Omental fat pad (tissue), 4 donors: ENCODE measurements at places on chromosomes 7 and 10. TPM values are rescaled to one million over a fixed set of nuclear protein-coding genes. Genes with fewer than 3 reads are reported as not detected.

The GHRHR gene
- not detected for total RNA-seq

- no peak for DNase-seq
These were observed 322.4 kb upstream of the GHITM start for GRCh38 chr10:83816942-83817341.

DNA sequence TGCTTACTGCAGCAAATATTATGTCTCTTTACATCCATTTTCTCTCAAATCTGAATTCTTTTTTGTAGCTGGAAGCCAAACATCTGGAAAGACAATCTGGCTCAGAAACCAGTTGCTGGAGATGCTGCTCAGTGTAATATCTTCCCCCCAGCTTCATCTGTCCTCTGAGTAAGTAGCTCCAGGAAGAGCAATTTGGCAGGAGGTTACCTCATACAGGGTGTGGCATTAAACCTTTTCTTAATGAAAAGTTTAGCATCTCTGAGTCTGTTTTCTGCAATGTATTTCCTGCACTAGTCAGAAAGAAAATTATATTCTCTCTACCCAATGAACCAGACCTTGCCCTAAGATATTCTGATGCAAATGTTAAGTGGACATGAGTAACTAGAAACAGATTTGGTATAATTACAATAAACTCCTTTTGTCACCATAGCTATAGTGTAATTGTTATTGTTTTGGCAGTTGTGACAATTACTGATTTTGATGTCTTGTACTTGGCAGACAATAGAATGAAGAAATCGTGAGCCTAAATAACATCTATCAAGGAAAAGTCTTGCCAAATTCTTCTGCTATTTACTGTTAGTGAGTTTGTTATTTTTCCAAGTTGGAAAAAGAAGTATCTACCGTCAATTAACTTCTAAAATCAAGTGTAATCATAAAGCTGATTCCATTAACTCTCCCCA is 123.3 kb downstream of the WDFY4 start:
- DNase-seq: no peak

The RHOBTB1 gene
- 19.5 TPM for total RNA-seq

DNA sequence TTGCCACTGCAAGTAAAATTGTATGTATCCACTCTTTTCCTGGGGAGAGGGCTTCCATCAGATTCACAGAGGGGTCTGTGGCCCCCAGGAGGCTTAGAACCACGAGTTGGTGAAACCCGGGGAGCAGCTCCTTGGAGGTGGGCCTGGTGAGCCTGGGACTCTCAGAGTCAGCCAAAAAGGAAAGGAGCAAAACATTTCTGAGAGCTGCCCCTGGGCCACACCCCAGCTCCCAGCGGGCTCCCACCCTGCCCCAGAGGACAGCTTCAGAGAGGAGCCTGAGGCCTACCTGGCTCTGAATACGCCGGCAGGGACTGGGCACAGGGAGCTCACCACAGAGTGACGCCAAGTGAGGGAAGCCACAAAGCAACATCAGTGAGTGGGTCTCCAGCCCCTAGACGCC is 56.9 kb downstream of the SH3PXD2A start:
- no peak for DNase-seq

The OR9A2 gene
- total RNA-seq: not detected

DNA sequence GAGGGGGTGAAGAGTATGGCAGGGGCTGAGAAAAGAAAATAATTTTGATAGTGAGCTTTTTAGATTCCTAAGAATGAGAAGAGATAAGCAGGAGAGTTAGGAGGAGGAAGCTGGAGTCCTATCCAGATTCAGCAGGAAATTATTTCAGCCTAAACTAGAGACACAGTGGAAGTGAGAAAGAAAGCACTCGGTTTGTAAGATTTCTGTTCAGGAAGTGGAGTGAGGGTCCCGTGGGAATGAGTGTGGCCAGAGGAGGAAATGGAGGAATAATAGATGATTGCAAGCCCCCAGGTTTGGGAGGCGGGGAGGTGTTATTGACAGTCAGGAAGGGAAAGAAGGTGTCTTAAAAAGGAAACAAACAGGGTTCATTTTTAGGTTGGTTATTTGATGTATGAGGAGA is 84.8 kb upstream of the NRP1 start:
- no peak for DNase-seq

DNA sequence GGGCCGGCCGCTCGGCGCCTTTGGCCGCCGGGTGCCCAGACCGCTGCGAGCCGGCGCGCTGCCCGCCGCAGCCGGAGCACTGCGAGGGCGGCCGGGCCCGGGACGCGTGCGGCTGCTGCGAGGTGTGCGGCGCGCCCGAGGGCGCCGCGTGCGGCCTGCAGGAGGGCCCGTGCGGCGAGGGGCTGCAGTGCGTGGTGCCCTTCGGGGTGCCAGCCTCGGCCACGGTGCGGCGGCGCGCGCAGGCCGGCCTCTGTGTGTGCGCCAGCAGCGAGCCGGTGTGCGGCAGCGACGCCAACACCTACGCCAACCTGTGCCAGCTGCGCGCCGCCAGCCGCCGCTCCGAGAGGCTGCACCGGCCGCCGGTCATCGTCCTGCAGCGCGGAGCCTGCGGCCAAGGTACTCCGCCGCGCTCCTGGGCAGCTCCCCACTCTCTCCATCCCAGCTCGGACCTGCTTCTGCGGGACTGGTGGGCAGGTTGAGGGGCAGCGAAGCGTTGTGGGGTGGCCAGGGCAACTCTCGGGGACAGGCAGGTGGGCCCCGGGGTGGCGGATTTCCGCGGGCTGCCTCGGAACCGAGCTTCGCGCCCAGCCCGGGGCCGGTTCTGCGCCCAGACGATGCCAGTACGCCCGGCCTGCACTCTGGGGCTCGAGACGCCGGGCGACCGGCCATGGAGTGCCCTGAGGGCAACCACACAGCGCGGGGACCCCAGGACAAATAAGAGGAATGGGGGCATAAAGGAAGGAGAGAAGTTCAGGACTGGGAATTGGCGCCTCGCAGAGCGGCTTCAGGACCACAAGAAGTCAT is 578 bp downstream of the HTRA1 start:
- no peak for DNase-seq

The AKR1E2 gene
- 8.9 TPM for total RNA-seq

The CBLL1 gene
- 24.8 TPM for total RNA-seq

The CHAT gene
- not detected for total RNA-seq

DNA sequence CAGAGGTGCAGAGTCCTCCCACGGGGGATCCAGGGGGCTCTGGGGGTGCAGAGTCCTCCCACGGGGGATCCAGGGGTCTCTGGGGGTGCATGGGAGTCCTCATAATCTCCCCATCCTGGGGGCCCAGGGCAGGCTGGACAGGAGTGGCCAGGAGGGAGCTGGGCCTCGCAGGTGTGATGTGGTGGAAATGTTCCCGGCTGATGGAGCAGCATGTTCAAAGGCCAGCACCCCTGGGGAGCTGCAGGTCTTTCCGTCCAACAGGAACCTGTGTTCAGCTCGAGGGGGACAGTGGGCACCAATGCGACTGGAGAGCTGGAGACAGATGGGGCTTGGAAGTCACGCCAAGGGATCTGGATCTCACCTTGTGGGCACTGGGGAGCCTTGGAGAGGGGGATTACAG is 38.5 kb upstream of the PSMG3 start:
- DNase-seq: no peak

DNA sequence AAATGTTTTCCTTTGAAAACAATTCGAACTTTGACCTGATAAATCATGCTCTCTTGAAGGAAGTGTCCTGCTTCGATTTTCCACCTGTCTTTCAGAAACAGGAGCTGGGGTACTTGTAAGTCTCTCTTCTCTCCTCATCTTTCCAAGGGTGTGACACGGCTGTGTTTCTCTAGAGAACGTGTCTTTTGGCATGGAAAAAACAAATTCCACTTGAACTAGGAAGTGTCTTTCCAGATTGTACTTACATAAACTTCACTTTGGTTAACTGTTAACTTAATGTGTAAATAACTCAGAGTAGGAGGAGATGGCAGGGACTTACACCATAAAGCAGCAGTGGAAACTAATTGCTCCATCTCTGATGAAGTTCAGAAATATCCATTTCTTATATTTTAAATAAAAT is 4.2 kb upstream of the CALCR start:
- no peak for DNase-seq

GRCh38 chr7:7553386-7553785 is 13.3 kb upstream of the MIOS start:
- DNase-seq: no peak

The SLC13A1 gene
- not detected for total RNA-seq

GRCh38 chr7:100546129-100546925 is 7.3 kb downstream of the AGFG2 start:
- DNase-seq: no peak

DNA sequence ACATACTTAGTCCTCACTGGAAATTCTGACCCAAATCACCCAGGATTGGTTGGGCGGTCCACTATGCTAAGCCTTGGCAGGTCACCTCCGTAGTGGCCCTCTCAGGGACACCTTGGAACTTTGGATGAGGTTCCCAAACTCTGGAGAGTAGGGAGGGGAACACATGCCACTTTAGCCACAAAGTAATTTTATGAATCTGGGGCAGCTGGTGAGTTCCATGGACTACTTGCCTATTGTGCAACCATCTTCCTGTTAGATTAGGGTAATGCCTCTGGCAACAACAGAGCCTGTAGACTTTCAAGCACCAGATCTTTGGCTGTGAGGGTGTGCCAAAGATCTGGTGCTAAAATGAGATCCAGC is 77.7 kb downstream of the ITGB8 start:
- no peak for DNase-seq

GRCh38 chr10:103231047-103231551 is 14.6 kb upstream of the RPEL1 start:
- no peak for DNase-seq

DNA sequence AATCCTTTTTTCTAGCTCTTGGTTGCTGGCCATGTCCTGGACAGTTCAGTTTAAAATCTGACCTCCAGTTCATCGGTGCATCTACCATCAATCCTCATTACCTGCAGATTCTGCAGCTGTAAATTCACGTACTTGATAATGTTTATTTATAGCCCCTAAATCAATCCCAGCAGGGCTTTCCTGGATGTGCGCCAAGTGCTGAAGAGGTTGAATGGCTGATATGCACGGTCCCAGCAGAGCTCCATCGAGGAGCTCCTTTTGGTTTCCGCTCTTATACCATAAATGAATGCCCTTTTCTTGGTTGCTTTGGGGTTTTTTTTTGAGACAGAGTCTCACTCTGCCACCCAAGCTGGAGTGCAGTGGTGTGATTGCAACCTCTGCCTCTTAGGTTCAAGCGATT is 91.2 kb upstream of the CCZ1B start:
- no peak for DNase-seq

DNA sequence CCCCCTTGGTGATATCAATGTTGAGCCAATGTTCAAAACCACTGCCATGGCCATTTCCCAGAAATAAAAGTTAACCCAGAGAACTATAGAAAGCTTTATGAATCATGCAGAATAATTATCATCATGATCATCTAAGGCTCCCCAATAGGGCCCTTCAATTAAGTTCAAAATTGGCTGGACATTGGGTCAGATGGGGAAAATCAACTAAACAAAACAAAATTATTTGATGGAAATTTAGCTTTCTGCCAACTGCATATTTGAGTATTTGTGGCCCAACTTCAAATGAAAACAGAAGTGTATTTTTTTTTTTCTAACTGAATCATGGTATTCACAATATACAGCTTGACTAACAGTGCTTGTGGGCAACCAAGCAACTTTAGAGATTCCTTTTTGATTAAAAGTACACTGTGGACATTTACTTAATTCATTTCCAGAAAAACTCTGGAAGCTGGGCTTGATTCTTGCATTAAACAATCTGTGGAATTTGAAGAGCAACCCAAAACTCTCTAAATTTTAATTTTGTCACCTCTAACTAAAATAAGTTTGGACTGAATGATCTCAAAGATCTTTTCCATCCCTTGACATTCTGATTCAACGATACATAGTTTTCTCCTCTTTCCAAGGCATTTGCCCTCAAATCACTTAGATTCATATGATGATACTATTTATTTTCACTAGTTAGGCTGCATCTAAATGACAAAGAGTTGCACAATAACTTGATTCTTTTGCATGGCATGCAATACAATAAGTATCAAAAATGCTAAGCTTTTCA is 203.2 kb downstream of the AHR start:
- DNase-seq: no peak

GRCh38 chr7:139602143-139602722 is 78.7 kb downstream of the CLEC2L start:
- no peak for DNase-seq

The TMEM270 gene
- not detected for total RNA-seq

DNA sequence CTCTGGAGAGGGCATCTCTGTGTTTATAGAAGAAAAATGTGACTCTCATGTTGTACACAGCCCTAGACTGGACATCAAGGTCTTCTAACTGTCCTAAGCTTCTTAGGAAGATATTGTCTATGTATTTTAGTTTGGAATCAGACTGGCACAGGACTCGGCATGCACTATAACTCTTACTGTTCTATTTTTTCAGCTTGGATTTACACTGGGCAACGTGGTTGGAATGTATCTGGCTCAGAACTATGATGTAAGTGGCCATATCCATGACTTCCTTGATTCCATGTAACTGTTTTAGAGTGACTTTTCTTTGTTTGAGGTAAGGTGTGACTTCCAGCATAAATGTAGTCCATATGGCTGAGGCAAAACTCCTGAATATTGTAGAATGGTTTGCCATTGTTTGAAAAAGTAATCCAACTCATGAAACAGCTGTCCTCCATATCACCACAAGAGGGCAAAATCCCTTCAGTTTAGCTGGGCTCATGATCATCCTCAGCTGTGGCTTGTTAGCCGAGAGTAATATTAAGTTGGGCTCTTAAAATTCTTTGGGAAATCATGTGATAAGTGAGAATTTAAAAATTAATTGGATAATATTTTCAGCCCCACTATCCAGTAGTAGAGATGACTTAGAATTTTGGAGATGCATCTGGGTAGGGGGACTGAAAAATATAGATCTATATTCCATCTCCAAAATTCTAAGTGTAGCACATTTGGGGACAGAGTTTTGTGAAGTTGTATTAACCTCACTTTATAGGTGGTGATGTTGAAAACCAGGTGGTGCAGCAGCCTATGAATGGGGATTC is 10.4 kb downstream of the STMP1 start:
- DNase-seq: no peak
